ENCODE measurements at places on chromosomes 12 and 14.

- DNase-seq, result no peak
Observed at GRCh38 chr14:89794096-89794495, 160.4 kb downstream of the EFCAB11 start.

DNA sequence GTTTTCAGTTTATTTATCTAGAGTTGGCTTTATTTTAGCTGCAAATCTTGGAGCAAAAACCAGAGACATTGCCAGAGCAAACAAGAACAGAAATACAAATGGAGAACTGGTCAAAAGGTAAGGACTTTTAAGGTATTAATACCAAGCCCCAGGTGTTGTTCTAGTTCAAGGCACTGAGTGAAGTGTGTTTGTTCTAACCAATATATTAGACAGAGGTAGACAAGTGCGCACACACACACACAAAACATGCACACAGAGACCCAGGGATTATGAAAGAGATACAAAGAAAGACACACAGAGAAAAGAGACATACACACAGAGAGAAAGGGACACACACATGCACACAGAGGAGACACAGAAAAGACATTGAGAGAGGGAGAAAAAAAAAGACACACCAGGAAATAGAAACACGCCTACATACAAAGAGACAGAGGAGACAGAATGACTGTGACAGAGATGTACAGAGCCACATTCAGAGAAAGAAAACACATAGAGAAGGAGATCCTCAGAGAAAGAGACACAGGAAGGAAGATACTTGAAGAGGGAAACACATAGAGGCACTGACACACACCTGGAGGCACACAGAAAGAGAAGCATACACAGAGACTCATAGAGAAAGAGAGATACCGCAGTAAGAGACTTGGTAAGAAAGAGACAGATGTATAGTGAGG, 50.2 kb downstream of the MIPOL1 start:
- DNase-seq, result no peak

- no peak for DNase-seq
Observed at GRCh38 chr12:3049176-3049575, 28.0 kb upstream of the TSPAN9 start.

DNA sequence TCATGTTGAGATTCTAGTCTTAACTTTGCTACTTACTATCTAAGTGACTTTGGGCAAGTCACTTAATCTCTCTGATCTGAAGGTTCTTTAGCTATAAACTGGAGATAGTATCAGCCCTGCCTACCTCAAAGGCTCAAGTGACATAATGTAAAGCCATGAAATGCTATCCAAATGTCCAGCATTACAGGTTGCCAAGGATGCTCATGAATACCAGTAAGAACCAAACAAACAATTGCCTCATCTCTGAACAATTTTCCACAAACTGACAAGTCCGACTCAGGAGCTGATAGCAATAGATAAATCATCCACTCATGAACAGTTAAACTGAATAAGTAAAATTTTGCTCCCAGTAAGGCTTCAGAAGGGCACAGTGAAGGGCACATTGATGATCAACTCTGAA, 51.5 kb downstream of the LMNTD1 start:
- no peak for DNase-seq
